GM04503 (cell line): ENCODE measurements at places on chromosomes 6 and 20.

GRCh38 chr6:88493717-88494116 lies 327.6 kb upstream of the CNR1 start:
- no peak for DNase-seq

- no peak for DNase-seq
These were observed 376.6 kb downstream of the DHX35 start for GRCh38 chr20:39338469-39339376.

DNA sequence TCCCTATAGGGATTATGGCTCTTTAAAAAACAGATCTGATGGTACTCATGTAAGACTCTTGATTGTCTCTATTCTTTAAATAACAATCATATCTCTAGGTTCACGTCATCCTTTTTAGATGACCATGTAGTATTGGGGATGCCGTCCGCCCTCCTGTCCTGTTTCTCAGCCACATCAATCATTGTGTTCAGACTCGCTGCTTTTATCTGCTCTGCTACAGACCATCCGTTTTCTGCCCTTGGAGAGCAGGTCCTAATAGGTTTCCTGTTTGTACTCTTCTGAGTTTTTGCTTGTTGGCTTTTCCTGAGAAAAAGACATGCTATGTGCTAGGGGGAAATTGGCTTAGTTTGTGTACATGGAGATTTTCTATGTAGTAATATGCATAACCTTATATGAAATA lies 76.8 kb downstream of the SASH1 start:
- DNase-seq: no peak

GRCh38 chr6:141024526-141024925 lies 1108.2 kb upstream of the GJE1 start:
- DNase-seq: no peak

DNA sequence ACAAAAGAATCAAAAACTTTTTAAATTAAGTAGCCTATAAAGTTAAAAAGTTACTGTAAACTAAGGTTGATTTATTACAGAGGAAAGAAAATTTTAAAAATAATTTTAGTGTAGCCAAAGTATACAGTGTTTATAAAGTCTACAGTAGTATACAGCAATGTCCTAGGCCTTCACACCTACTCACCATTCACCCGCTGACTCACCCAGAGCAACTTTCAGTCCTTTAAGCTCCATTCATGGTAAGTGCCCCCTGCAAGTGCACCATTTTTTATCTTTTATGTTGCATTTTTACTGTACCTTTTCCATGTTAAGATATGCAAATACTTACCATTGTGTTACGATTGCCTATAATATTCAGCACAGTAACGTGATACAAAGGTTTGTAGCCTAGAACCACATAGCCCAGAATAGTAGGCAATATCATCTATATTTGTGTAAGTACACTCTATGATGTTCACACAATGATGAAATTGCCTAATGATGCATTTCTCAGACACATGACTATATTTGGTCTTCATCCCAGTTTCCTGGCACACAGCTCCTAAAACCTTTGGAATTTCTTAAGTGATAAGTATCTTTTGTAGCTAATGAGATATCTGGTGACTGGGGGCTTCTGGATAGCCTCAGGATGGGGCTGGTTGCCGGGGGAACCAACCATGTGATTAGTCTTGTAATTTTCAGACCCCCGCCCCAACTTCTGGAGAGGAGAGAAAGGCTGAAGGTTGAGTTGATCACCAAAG lies 111.0 kb downstream of the MRPL14 start:
- DNase-seq: no peak

DNA sequence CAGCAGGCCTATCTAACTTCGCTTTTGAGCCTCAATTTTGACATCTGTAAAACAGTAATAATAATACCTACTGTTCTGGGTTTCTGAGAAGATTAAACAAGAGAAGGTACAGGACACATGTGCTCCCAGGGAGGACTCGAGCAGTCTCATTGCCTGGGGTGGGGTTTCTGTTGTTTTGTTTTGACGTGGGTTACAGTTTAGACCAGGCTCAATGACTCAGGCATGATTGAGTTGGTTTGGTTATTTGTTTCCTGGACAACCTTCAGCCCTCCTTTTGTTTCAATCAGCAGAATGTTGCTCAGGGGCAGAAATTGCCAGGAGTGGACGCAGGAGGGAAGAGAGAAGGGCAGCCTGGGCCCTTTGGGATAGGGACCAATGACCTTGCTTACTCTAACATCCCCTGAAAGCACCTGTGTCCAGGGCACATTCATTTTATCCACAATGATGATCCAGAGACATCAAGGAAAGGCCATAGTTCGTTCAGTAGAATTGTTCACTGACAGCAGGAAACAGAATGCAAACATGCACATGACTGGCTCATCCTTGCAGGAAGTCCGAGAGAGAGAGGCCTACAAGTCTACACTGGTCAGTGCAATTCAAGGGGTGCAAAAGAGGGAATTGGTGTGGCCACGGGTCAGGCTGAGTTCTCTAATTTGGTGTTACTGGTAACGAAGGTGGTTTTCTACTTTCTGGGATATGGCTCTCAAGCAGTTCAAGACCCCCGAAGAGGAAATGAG lies 74.5 kb upstream of the MRPS10 start:
- DNase-seq: peak; percentile 78

- no peak for DNase-seq
These were observed 23.0 kb upstream of the EXOC2 start for GRCh38 chr6:715709-716491.

DNA sequence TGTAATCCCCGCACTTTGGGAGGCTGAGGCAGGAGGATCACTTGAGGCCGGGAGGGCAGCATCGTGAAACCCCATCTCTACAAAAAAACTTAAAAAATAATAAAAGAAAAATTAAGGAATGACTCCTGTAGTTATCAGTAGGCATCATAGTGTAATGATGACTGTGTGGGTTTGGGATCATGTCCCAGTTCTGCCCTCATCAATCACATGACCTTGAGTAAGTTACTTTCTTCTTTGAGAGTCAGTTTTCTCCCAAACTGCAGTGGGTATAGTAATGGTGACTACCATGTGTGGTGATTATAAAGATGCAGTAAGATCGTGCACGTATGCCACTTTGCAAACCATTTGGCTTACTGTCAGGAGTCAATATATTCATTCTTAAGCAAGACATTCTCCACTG lies 89.2 kb downstream of the TXNDC5 start:
- no peak for DNase-seq

GRCh38 chr6:20180935-20181334 lies 31.3 kb downstream of the MBOAT1 start:
- DNase-seq: no peak

- no peak for DNase-seq
These were observed 128.5 kb downstream of the QRSL1 start for GRCh38 chr6:106757722-106758467.

DNA sequence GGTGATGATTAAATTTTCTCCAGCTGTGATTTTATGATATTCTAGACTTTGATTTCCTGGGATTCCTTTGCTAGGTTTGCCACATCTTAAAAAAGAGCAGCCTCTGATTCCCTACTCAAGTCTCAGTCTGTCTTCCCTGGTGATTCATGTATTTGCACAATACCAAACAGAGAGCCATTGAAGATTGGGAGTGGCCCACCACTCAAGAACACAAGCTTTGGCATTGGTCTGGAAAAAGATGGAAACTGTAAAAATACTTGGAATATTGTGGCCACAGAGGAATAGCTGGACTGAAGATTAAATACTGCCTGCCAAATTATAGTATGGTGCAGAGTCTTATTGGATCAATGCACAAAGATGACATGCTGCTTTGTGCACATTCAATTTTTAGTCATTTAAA lies 32.9 kb downstream of the PTCHD4 start:
- DNase-seq: no peak
